Motor neuron (in vitro differentiated cells): ENCODE measurements at places on chromosomes 7 and 10.

- ATAC-seq: no peak
Measured at GRCh38 chr10:104022026-104022425, 55.1 kb downstream of the SLK start.

GRCh38 chr7:107594961-107595737, 15.1 kb downstream of the BCAP29 start:
- ATAC-seq: no peak

DNA sequence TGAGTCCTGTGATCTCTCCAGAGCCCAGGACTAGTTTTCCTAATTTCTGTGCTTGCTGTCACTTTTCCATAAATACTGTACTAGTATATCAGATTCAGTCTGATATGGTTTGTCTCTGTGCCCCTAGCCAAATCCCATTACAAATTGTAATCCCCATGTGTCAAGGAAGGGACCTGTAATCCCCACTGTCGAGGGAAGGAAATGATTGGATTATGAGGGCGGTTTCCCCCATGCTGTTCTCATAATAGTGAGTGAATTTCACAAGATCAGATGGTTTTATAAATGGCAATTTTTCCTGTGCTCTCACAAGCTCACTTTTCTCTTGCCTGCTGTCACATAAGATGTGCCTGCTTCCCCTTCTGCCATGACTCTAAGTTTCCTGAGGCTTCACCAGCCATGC, 54.8 kb upstream of the IFRD1 start:
- ATAC-seq: no peak

GRCh38 chr10:56823849-56824248, 462.8 kb upstream of the ZWINT start:
- ATAC-seq: no peak

- peak; percentile 26 for ATAC-seq
Measured at GRCh38 chr10:77898323-77899079, 28.1 kb downstream of the DLG5 start.
